Fibroblast of mammary gland (primary cell): ENCODE measurements at places on chromosomes 2 and 18.

DNA sequence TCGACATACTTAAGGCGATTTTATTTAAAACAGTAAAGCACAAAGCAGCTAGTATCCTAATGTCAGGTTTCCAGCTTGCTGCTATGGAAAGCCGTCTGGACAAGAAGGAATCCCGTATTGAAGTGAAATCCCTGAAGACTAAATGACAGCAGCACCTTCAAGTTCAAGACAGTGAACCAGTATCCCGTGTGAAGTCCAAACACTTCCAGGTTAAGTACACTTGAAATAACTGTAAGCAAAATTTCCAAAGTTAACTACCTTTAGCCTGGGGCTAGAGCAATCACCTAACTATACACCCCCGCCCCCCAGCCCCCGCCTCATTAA lies 1.2 kb downstream of the MBOAT2 start:
- no peak for DNase-seq

GRCh38 chr2:169637620-169638019 lies 53.5 kb downstream of the PPIG start:
- peak; percentile 78 for DNase-seq

DNA sequence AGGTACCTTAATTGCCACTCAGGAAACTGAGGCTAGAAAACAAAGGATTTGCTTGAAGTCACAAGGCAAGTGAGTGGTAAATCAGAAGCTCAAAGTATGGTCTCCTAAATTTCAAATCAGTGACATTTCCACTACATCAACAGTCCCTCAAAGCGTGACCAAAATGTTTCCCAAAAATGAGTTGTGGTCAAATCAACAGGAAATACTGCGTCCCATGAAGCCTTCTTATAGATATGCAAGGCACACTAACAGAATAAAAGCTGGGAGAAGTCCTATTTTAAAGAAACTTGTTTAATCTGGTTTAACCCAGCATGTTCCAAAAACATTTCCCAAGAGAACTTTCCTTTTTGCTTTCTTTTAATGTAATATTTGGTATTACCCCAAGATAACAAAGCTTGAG lies 249.4 kb downstream of the EXOC6B start:
- no peak for DNase-seq

- peak; percentile 95 for DNase-seq
Observed at GRCh38 chr18:12041561-12041960, 52.1 kb upstream of the ANKRD62 start.

GRCh38 chr2:95325026-95325425 lies 27.9 kb downstream of the KCNIP3 start:
- no peak for DNase-seq

GRCh38 chr2:1744446-1745170 lies at the start of gene PXDN:
Gene PXDN (minus strand): TSS chr2:1744515. CDS start chr2:1744455, 60 bp downstream.
- DNase-seq: peak; percentile 66

- no peak for DNase-seq
Observed at GRCh38 chr2:68351997-68352396, 13.1 kb upstream of the PLEK start.

GRCh38 chr2:23589739-23590138 lies 204.8 kb downstream of the KLHL29 start:
- peak; percentile 39 for DNase-seq

DNA sequence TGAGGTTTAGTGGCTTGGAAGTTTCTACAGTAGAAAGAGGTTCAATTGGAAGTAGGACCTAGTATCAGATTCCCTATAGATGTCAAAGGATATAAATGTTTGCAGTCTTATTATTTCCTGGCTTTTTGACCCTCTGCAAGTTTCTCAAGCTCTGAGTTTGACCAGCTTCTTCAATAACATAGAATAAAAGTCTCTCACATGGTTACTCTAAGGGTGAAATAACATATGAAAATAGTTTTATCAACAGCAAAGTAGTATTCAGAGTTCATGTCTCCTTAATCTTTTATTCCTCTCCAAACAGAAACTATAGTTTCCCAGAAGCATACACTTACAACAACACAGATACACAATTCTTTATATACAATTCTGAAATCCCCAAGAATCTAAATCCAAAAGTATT lies 132.9 kb upstream of the RND3 start:
- no peak for DNase-seq

- no peak for DNase-seq
Observed at GRCh38 chr2:177660742-177661141, 268.2 kb downstream of the AGPS start.

DNA sequence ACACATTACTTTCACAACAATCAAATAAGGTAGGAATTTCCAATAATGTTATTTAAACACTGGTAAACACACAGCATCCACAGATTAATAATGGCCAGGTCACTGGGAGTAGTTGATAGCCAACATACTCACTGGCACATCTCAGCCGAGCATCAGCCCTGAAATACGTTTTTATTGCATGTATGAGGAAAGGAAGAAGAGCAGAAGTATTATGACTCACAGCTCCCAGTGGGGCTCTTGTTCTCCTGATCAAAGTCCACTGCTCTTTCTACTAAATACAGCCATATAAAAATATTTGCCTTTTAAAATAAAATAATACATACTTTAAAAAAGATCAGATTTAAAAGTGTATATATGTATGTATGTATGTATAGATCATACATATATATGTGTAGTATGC lies 999.6 kb downstream of the SUCLG1 start:
- DNase-seq: peak; percentile 0

DNA sequence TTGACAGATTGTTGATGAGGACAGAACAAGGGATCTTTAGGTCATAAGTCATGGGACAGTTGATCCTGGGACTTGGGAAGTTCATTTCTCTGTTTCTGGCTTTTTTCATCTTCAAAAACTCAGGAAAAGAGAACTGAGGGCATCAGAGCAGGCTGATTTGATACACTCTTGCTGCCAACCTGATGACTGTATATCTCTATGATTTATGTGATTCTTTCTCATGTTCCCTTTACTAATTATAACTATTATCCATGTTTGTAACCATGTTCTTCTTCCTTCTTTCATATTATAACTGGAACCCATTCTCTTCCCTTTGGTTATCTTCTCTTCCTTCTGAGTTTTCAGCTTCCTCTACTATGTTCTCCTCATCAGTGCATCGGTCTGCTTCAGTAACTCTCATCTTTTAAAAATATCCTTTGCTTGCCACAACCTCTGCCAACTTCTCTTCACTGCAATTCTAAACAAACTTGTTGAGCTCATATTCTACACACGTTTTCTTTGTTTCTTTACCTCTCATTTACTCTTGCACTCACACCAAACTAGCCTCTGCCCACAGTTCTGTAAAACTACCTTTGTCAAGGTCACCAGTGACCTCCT lies 13.5 kb downstream of the RASGRP3 start:
- DNase-seq: no peak

DNA sequence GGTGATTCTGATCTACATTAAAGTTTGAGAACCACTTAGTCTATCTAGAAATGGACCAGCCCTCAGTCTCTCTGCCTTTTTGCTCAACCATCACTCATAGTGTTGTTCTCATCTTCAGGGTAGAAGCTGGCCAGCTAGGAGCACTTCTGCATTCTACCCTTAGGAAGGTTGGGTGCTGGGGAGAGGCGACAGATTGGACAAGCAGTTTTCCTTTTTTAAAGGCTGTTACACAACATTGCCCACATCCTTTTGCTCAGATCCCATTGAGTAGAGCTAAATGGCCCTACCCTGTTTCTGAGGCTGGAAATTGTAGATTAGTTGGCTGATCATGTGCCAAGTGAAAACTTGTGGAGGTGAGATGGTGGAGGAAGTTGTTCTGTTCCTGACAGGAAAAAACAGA lies 35.6 kb downstream of the OSBPL6 start:
- DNase-seq: no peak

- DNase-seq: no peak
Observed at GRCh38 chr2:225614915-225615314, 215.4 kb downstream of the NYAP2 start.

DNA sequence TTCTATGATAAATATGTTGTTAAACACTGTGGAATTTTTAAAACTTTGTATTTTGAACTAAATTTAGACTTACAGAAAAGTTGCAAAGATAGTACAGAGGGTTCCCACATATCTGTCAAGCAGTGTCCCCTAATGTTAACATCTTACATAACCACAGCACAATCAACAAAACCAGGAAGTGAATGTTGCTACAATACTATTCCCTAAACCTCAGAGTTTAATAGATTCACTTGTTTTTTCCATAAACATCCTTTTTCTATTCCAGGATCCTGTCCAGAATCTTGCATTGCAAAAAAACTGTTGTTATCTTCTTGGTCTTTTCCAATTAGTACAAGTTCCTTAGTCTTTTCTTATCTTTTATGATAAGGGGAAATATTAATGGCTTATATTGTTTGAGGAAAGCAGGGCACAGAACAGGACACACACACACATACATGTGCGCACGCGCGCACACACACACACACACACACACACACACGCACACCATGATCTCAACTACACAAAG lies 251.1 kb upstream of the TRIB2 start:
- no peak for DNase-seq

DNA sequence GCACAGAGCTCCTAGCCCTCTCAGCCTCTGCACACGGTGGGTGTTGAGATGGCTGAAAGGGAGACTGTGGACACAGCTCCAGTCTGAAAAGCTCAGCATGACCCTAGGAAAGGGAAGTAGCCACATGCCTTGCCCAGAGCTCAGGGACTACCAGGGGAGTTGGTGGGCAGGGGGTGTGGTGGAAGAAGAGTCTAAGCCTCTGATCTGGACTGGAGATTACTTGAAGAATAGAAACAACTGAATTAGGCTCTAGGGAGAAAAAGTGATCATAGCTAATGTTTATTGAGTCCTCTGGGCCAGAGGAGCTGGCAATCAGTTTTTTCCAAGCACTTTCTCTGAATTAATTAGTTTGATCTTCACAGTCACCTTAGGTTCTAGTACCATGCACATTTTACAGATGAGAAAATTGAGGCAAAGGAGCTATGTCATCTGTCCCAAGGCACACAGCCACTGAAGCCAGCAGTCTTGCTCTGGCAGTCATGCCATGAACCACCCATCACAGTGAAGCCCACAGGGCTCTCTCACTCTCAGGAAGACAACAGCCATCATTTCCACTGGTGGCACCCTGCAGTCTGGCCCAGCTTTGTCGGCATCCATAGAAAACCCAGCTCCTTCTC lies 10.3 kb downstream of the SDC1 start:
- no peak for DNase-seq

DNA sequence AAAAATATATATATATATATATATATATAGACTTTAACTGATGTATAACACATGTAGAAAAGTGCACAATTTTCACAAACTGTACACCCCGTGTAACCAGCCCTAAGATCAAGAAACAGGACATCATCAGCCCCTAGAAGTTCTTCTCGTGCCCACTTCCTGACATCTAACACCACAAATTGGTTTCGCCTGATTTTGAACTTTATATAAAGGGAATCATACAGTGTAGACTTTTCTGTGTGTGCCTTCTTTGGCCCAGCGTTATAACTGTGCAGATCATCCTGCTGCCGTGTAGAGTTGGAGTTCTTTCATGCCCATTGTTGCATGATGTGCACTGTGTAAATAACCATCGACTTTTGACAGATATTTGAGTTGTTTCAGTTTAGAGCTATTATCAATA lies 41.0 kb downstream of the SMAD7 start:
- no peak for DNase-seq

GRCh38 chr18:13565228-13565627 lies 161.1 kb downstream of the FAM210A start:
- DNase-seq: no peak

DNA sequence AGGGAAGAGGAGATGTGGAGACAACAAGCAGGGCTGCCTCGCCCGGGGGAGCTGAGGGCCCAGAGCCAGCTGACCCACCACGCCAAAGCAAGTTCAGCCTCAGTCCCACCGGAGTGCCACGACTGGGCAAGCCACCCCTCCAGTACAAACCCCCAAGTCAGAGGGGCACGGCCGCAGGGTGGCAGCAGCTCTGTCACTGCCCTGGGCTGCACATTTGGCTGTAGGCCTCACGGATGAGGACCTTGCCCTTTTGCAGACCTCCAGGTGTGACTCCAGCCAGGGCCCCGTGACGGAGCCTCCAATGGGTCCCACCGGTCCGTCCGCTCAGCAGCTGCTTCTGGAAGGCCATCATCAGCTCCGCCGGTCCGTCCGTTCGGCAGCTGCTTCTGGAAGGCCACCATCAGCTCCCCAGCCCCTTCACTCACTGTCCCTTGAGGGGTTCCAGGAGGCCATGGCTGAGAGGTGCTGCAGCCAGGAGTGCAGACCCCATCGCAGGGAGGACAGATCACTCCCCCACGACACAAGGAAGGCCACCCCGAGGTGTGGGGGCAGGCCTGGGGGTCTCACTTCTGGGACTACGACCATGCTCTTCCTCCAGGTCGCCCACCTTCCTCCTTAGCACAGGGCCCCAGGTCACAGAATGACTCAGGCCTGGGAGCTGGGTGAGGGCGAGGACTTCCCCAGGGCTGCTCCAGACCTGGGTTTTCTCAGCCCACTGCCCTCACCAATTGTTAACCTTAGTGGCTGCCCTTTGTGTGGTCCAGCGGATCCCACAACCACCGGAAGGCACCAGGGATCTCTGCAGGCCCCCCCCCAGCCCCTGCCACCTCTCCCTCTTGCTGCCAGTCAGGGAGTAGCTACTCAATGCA lies 24.6 kb upstream of the STK25 start:
- no peak for DNase-seq

- no peak for DNase-seq
Observed at GRCh38 chr2:233088972-233089345, 28.8 kb downstream of the INPP5D start.

GRCh38 chr2:115160531-115161080 lies 718.2 kb downstream of the DPP10 start:
- no peak for DNase-seq

DNA sequence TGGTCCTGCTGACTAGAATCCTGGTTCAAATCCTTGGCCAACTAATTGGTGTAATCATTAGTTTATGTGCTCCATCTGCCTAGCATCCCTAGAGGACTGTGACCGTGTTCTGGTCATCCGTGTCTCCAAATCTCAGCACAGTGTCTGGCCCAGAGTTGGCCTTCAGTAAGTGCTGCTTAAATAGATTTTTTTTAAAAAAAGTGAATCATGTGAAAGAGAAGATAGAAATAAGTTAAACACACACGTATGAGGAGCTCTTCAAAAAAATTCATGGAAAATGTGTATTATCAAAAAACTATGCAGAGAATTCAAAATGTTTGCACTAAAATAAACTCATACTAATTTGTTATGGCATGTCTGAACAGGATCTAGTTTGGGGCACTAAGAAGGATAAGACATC lies 129.3 kb upstream of the TLK1 start:
- DNase-seq: no peak

- DNase-seq: no peak
Observed at GRCh38 chr18:45559258-45559657, 56.0 kb upstream of the SLC14A2 start.

GRCh38 chr2:8009010-8009597 lies 672.8 kb upstream of the ID2 start:
- peak; percentile 42 for DNase-seq

DNA sequence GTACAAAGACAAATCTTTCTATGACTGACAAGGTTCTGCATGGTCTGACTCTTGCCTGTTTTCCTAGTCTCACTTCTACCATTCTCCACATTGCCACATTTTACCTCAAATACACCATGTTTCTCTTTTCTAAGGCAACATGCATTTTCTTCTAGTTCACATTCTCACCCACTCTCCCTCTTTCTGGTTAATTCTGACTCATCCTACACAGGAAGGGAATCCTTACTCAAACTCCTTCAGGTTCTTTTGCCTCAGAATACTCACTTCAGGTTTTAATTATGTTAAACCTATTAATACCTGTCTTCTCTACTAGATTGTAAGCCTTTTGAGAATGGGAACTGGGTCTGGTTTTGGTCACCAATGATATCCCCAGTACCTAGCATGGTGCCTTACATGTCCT lies 47.2 kb downstream of the MAP2 start:
- peak; percentile 73 for DNase-seq

GRCh38 chr2:66724241-66724640 lies 289.3 kb downstream of the MEIS1 start:
- DNase-seq: no peak

GRCh38 chr2:217108086-217108485 lies 248.2 kb upstream of the TNP1 start:
- DNase-seq: no peak
